ENCODE measurements at places on chromosomes 1 and 21.

GRCh38 chr1:207071426-207071825, 17.2 kb upstream of the C4BPB start:
- no peak for DNase-seq

DNA sequence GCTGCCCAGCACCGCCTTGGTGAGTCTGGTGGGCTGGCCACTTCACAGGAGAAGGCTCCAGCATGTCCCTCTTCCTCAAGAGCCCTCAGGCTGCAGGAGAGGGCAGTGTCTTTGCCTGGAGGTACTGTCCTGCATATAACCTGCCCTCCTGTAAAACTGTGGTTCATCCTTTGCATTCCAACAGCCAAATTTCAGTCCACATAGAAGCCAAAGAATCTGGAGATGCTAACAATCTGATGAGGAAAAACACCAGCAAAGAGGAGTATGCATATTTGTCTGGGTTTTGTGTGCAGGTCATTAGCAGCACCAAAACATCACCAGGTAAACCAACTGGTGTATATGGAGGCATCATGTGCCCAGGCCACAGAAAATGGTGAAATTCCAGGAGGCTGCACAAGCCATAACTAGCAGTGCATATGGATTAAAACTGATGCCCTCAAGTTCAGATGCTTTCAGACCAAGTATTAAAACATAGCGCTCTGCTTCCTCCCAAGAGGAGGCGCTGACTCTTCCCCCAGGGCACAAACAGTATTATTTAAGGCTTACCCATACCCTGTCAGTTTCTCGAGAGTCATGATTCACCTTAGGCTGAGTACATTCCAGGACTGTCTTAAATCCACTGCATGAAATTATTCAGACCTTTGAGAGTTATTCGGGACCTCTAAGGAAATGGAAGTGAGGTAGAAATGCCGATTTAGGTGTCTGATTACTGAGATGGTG, 150.5 kb upstream of the COA6 start:
- DNase-seq: no peak

DNA sequence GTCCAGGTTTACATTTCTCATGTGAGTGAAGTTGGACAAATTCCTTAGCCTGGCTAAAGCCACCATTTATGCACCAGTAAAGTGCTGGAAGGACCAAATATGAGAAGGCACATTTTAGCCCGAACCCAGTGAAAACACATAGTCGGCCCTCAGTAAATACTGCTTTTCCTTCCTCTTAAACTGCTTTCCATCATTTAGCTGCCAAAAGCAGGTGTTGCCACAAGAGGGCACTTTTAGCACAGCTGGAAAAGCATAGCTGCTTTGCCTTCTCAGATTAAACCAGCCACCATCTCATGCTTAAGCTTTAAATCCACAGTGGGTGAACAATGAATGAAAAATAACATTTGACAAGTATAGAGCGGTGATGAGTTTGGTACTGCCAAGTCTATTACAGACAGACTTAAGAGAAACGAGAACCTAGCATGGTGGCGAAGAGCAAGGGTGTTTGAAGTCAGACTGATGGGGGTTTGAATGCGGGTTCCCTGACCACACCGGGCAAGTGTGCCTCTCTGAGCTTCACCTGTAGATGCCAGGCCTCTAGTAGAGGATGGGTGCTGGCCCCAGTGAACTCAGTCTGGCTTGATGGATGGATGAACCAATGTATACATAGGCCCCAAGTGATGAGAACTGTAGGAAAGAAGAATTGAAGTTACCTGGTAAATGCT, 57.8 kb downstream of the SLC35D1 start:
- DNase-seq: peak; percentile 47

DNA sequence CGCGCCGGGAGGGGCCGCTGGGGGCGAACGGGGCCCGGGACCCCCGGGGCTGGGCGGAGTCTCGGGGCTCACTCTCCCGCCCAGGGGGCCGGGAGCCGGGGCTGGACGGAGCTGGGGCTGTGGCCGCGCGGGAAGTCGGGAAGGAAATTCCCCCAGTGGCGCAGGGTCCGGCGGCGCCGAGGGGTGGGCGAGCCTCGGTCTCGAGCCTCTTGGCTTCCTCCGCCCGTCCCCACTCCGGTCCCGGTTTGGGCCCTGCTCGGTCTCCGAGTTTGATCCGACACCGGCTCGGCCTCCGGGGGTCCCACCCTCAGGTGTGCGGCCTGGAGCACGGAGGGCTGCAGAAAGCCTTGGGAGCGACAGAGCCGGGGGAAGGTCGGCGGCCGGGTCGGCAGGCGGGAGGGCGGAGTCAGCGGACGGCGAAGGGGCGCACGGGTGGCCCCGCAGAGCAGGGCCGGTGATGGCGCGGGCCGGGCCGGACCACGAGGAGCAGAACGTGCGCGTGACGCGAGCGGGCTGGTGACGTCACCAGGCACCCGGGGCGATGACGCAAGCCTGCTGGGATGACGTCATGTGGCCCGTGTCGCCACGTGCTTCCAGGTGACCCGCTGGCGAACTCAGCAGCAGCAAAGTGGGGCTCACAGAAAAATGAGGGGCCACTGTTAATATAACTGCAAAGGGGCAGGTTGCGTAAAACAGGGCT, 610 bp upstream of the HES4 start:
- DNase-seq: peak; percentile 63

DNA sequence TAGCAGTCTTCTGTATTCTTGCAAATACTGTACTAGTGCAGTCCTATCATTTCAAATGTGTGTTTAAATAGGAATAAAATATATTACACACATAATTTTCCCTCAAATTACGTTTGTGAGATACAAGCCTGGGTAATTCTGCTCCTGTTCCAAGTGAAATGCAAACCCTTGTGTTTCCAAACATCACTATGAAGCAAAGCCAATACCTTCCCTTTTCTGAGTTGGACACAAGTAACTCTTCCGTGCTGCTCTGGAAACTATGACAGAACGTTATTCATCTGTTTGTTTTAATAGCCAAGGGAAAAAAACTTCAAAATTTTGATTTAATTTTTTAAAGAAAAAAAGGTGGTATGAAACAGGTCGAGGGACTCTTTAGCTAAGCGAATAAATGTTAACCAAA, 73.7 kb upstream of the UBE2U start:
- DNase-seq: no peak

DNA sequence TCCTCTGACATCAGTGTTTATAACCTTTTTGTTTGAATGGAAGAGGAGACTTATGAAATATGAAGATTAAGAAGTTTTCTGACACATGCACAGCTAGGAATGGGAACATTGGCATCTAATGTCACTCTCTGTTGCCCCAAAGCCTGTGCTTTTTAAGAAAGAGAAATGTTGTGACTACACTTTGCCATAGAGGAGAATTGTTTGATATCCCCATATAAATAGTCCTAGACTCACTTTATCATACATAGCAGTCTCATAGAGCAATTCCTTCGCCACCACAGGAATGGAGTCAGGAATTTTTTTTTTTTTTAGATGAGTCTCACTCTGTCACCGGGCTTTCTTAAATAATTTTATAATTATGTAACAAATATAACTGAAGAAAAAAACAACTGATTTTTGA, 1.5 kb downstream of the KRTAP21-3 start:
- DNase-seq: no peak

- no peak for DNase-seq
Measured at GRCh38 chr1:161737625-161738024, 12.0 kb upstream of the DUSP12 start.

All from NCI-H146 (cell line).